ENCODE measurements at places on chromosomes 3 and 15. TPM values are rescaled to one million over a fixed set of nuclear protein-coding genes. Genes with fewer than 3 reads are reported as not detected.
A peak's percentile ranks its signal among the peaks of the same experiment; 100 is the strongest.

Gene SLC41A3
- 71.4 TPM for total RNA-seq

Gene GPR149
- not detected for total RNA-seq

Gene GRIP2
- 8.6 TPM for total RNA-seq

Gene DUOXA2
- total RNA-seq: not detected

- H3K27ac ChIP-seq: peak overlapping the region; percentile 76
- H3K4me3 ChIP-seq: no peak overlapping the region
- no peaks in the 10 kb centered on the region for H3K36me3 ChIP-seq
- H3K4me1 ChIP-seq: peaks cover 9% of the 10 kb centered on the region
Measured at GRCh38 chr3:71228156-71228866, 355.2 kb downstream of the FOXP1 start.

All from aorta (tissue), 5 donors.